ENCODE measurements at places on chromosomes 13 and 19. TPM values are rescaled to one million over a fixed set of nuclear protein-coding genes. Genes with fewer than 3 reads are reported as not detected.
A peak's percentile ranks its signal among the peaks of the same experiment; 100 is the strongest.

Gene SPC24
- 16.2 TPM for polyA plus RNA-seq

Gene COX7A1
- polyA plus RNA-seq, result 93.2 TPM

Gene RGL3
- polyA plus RNA-seq, result 0.43 TPM

Gene GAPDHS
- polyA plus RNA-seq, result not detected

Gene AMER2
- polyA plus RNA-seq, result not detected

Gene ATXN8OS
- polyA plus RNA-seq, result not detected

Gene NOVA2
- not detected for polyA plus RNA-seq

Gene NAXD
- 26.9 TPM for polyA plus RNA-seq

Gene PLIN5
- not detected for polyA plus RNA-seq

Gene FPR1
- polyA plus RNA-seq, result not detected

Gene TMEM59L
- polyA plus RNA-seq, result 2.1 TPM

Gene ZNF763
- polyA plus RNA-seq, result 1.4 TPM

Gene PPP2R1A
- 277 TPM for polyA plus RNA-seq

Gene SLC8A2
- polyA plus RNA-seq, result 0.11 TPM

GRCh38 chr19:21269813-21270212 lies 59.4 kb downstream of the ZNF708 start:
- no peak for DNase-seq

GRCh38 chr13:46296921-46297320 lies 85.2 kb downstream of the LRRC63 start:
- peak; percentile 92 for DNase-seq

DNA sequence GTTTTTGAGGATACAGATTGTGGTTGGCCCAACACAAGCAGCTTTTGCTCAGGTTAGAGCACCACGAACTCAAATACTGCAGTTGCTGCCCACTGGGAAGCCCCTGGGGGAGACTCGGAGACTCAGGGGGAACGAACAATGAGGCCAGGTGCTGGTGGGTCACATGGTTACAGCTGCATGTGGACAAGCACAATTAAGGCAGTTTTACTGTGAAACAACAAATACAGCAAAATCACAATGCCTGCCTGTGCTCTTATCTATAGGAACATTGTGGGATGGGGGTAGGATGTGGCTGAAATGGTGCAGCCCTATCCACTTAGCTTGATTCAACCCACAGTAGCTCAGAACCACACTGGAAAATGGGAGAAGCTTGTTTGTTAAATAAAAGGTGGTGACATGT lies 119.7 kb upstream of the SPATA13 start:
- no peak for DNase-seq

GRCh38 chr13:113406321-113407102 lies 42.6 kb upstream of the GRTP1 start:
- no peak for DNase-seq

DNA sequence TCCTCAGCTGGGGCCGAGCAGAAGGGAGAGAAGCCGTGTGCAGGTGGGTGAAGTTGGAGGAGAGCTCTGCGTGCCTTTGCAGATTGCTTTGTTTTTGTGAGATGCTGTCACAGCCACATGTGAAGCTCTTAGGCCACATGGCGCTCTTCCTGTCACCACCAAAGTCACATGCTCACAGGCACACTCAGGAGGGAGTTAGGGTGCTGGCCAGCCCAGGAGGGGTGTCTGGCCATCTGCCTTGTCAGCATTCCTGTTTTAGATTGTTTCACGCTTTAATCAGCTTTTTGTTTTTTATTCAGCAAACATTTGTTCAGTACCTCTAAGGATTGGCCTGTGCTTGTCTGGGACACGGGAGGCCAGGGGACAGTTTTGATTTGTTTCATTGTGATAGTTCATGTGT lies 21.9 kb downstream of the GPATCH1 start:
- no peak for DNase-seq

DNA sequence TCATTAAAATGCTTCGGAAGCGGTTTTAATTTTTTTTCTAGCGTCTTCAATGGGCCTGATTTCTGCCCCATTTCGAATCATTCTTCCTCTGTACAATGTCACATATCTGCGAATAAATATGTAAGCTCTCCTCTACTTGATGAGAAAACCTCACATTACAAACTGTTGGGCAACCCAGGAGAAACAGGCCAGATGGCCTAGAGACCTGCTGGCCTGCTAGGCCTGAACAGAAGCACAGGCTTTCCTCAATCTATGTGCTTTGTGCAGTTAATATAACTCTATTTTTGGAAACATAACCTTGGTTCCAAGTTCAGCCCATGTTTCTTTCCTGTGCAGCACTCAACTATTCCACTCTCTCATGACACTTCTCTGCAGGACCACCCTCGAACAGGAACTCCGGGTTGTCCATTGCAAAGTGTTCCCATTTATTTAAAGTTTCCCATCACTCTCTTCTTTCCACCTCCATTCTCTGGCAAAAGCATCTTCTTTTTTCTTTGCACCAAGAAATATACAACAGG lies 42.0 kb downstream of the DCLK1 start:
- DNase-seq, result no peak

GRCh38 chr19:31504221-31504620 lies 155.0 kb upstream of the TSHZ3 start:
- DNase-seq, result no peak

- peak; percentile 27 for DNase-seq
Observed at GRCh38 chr19:18297308-18297707, 15.9 kb upstream of the JUND start.

GRCh38 chr13:110677731-110678545 lies 28.0 kb downstream of the CARS2 start:
- DNase-seq, result no peak

DNA sequence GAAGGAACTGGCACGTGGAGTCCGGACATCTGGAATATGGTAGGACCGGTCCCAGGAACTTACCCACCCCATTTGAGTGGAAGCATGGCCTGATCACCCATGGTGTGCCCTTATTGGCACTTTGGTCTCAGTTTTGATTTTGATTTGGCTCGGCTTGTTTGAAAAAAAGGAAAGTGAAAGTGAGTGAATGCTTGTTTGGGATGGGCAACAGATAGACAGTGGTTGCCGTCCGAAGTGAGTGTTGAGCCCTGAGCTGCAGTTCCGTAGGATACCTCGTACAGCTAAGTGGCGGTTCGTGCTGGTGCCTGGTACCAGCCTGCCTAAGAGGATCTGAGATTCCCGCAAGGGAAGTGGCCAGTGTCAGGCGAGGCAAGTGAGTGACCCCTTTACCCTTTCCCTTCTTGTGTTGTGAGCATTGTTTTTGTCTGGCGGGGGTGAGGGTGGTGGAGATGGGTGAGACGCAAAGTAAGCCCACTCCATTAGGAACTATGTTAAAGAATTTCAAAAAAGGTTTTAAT lies 605.8 kb downstream of the UQCRFS1 start:
- no peak for DNase-seq

DNA sequence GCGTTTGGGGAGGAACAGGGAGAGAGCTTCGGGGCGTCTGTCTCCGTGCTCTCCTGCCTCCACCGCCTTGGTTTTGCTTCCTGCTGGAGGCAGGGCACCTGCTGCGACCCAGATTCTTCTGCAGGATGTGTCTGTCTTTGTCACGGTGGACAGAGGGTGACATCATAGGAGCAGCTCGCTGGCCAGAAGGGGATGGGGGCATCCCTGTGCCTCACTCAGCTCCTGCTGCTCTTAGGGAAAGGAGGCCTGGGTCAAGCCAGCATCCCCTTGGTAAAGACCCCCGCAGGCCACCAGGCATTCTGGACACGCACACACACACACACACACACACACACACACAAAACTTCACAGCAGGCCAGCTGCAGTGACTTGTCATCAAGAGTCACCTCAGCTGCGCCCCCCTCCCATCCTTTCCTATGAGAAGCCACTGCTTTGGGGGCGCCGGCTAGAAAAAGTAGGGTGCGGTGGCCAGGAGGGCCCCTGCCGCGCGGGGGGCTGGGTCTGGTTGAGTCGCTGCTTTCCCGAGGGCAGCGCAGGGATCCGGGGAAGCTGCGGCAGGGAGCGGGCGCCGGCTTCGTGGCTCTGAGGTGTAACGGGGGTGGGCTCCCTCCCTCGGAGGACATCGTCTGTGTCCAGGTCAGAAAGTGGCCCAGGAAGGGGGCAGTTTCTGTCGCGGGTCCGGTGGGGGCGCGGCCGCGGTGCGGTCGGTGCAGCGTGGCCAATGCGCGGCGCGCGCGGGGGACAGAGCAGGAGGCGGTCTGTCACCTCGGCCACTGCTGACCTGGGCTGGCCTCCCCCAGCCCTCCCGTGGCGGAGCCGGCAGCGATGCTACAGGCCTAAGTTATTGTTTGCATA lies 15.8 kb upstream of the NPAS1 start:
- DNase-seq, result peak; percentile 29

DNA sequence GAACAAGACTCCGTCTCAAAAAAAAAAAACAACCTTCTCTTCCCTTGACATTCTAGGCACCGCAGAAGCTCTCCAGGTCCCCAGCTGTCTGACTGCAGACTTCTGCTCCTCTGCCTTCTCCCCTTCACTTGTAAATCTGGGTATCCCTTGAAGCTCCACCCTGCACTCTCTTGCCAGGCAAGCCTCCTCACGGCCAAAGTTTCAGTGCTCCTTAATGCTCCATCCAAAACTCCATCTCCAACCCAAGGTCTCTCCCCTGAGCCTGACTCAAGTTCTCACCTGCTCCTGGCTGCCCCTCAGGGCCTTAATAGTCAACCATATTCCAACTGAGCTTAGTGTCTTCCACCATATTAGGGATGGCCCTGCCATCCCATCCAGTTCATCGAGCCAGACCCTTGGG lies 1.4 kb upstream of the CLDND2 start:
- DNase-seq, result no peak

DNA sequence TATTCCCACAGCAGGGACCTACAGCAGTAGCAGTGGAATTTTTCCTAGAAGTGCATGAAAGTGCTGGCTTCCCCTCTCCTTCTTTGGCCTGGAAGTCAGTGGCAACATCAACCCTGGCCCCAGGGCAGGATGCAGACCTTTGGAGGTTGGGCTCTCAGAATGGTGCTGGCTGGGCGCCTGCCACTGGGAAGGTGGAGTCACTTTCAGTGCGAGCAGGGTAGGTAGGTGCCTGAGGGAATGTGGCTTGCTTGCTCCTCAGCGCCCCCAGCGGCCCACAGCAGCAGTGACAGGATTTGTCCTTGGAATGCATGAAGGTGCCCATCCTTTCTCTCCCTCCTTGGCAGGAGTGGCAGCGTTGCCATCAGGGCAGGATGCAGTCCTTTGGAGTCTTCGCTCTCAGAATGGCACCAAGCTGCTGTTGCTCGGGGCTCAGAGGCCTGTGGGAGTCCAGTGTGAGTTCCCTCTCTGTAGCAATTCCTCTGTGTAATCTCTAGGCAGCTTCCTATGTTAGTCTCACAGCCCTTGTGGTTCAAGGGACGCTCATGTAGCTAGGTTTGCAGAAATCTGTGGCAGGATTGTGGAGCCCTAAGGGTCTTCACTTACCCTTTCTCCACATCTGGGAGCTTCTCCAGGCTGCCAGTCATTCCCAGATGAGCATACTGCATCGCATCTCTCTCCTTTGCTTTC lies 354.4 kb upstream of the DACH1 start:
- no peak for DNase-seq

- DNase-seq, result no peak
Observed at GRCh38 chr19:45764945-45765701, 3.9 kb downstream of the SIX5 start.

GRCh38 chr13:28568286-28568685 lies 73.4 kb upstream of the FLT1 start:
- DNase-seq, result peak; percentile 32

DNA sequence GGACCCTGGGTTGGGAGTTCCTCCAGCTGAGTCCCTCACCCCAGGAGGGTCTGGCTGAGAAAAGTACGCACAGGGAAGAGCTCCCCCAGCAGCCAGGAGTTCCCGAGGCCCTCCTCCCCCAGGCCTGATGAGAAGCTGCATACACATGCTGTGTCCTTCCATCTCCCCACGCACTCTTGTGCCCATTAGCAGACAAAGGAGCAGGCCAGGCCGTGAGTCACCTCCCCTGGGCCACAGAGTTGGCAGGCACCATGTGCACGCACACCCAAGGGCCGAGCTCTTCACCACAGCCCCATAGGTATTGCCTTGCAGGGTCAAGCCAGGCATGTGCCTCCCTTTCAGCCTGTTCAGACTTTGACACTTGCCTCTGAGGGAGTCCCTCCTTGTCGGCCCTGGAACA lies 17.5 kb downstream of the MAU2 start:
- DNase-seq, result peak; percentile 78

DNA sequence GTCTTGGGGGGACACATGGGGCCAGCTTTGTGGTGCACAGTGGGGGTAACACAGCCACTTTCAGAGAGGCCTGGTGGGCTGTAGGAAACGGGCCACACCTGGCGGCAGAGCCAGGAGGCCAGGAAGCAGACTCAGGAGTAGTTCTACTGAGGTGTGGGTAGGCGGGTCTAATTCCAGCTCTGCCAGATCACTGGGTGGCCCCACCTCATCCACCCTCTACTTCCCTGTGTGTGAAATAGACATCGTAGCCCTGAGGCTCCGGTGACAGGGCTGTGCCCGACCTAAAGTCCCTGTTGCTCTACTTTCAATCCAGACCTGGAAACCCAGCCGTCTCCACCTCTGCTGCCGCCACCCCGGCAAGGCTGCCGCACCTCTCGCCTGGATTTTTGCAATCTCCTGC lies 4.0 kb downstream of the NKPD1 start:
- no peak for DNase-seq

Measured in GM23248 (cell line).